ENCODE measurements at places on chromosomes 1 and 21.

GRCh38 chr1:63453232-63453631, 69.8 kb downstream of the ITGB3BP start:
- DNase-seq, result no peak

- DNase-seq, result no peak
Measured at GRCh38 chr21:44767834-44768831, 33.5 kb downstream of the UBE2G2 start.

DNA sequence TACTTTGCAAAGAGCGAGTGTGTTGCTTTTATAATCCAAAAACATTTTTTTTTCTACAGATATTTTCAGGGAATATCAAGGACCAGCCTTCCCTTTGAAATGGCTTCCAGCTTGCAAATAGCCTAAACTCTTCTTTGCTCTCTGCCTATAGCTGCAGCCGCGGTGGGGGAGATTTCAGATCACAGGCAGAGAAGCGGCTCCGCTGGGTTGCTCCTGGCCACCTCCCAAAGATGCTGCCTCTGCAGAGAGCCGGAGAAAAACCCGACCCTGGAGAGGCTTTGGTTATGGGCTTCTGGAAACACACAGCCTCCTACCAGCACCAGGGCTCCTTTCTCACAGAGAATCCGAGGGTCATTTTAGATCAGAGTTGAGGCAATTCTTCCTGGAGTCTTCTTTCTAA, 18.6 kb upstream of the PAX7 start:
- no peak for DNase-seq

GRCh38 chr1:19768353-19769210, 31.1 kb downstream of the TMCO4 start:
- DNase-seq, result no peak

- DNase-seq, result no peak
Measured at GRCh38 chr1:160520582-160520981, 2.5 kb downstream of the SLAMF6 start.

GRCh38 chr1:220768126-220768601, 18.5 kb upstream of the MTARC1 start:
- DNase-seq, result no peak

GRCh38 chr1:59354709-59355337, 57.9 kb downstream of the FGGY start:
- no peak for DNase-seq

DNA sequence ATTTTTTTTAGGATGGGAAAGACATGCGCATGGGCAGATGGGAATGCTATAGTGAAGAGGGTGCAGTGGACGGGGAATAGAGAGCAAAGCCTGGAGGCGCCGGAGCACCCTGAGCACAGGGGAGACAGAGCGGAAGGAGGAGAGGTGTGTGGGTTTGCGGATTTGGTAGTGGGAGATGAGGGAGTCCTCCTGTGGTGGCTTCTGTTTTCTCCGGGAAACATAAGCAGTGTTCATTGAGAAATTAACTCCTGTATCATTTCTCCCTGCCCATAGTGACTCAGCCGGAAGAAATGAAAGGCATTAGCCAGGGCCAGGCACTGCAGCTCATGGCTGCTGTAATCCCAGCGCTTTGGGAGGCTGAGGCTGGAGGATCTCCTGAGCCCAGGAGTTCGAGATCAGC, 4.7 kb upstream of the PTPRF start:
- DNase-seq, result no peak

DNA sequence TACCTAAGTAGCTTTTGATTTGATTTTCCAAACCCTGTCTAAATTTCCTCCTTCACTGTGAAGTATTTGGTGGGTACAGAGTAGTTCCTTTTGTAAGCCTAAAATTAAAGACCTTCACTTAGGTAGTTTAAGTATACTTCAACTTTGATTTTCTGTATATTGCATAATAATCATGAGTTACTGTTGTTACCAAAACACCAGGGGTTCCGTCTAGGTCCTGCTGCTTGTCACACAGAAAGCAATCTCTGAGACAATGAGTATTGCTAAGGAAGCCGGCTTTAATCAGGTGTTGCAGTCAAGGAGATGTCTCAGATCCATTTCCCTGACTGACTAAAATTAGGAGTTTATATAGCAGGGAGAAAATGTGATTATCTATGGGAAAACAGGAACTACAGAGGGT, 15.3 kb downstream of the RPS6KC1 start:
- no peak for DNase-seq

GRCh38 chr21:38651570-38651969, 153.3 kb upstream of the ERG start:
- no peak for DNase-seq

- DNase-seq, result no peak
Measured at GRCh38 chr21:18468790-18469189, 65.2 kb upstream of the TMPRSS15 start.

DNA sequence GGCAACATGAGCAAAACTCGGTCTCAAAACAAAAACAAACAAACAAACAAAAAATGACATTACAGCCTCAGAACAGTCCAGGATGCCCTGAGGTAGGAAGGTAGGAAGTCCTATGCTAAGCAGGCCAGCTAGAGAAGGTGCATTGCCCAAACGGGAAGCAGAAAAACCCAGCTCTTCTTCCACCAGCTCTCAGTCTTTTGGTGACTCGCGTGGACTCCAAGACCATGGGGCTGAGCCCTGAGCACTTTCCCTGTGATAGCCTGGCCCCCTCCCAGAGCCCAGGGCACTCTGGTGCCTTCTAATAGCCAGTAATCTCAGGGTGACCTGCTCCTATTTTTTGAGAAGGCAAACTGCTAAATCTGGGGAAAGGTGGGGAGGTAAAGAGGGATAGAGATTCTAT, 16.1 kb downstream of the PHLDA3 start:
- DNase-seq, result no peak

GRCh38 chr1:92851729-92852128, 19.9 kb downstream of the RPL5 start:
- DNase-seq, result no peak

GRCh38 chr1:7292036-7292681, 478.9 kb upstream of the VAMP3 start:
- no peak for DNase-seq

DNA sequence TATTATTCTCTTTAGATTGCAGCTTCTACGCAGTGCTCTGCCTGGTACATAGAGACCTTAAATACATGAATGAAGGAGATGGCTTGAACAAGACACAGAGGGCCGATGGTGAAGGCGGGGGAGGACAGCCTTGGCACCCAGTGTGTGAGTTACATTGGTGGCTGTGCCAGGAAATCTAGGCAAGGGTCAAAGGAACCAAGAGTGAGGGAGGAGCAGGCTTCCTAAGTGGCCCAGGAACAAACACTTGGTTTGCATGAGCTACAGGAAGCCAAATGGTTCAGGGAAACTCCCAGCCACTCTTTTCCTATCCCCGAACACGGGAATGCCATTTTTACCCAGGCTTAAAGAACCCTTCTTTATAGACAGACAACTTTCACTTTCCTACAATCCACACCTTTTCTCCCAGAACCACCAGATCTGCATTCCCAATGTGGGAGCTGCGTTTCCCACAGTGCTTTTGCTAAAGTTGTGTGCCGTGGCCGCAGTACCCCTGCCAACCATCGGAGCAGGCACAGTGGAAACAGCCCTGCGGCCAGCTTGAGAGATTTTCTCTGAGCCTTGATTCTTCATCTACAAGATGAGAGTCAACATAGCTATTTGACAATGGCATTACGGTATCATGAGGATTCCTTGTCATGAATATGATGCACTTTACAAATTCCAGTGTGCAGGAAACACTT, 3.5 kb upstream of the CLEC20A start:
- DNase-seq, result no peak

DNA sequence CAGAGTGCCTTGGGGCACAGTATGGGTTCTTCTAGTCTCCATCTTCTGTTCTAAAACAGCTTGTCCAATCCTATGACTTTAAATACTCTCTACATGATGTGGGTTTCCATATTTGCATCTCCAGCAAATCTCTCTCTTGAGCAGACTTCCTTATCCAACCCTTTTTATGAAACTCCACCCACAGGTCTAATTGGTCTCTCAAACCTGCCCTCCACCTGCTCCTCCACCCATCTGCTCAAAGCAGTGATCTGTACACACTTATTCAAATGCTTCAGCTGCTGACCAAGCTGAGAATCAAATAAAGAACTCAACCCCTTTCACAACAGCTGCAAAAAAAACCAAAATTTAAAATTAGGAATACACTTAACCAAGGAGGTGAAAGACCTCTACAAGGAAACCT, 11.5 kb downstream of the MCOLN2 start:
- DNase-seq, result no peak

- DNase-seq, result no peak
Measured at GRCh38 chr1:119288751-119289150, 79.8 kb upstream of the HAO2 start.

- no peak for DNase-seq
Measured at GRCh38 chr1:32470991-32471694, 6.3 kb downstream of the ZBTB8B start.

GRCh38 chr1:22919341-22920025, 53.2 kb downstream of the LACTBL1 start:
- DNase-seq, result no peak

- DNase-seq, result peak; percentile 35
Measured at GRCh38 chr1:87084244-87084836, 169.9 kb downstream of the HS2ST1 start.

DNA sequence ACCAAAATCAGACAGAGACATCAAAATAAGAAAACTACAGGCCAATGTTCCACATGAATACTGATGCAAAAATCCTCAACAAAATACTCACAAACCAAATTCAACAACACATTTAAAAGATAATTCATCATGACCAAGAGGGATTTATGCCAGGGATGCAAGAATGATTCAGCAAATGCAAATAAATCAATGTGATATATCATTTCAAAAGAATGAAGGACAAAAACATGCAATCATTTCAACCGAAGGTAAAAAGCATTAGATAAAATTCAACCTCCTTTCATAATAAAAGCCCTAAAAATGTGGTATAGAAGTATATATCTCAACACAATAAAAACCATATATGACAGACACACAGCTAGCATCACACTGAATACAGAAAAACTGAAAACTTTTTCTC, 81.5 kb upstream of the LYPLAL1 start:
- no peak for DNase-seq
